Vagina (tissue), 2 donors: ENCODE measurements at places on chromosomes 7 and 10. TPM values are rescaled to one million over a fixed set of nuclear protein-coding genes. Genes with fewer than 3 reads are reported as not detected.

- peaks cover 49% of the 10 kb centered on the region for H3K4me1 ChIP-seq
- no peaks in the 10 kb centered on the region for H3K36me3 ChIP-seq
- H3K27ac ChIP-seq, result peak overlapping the region; percentile 85
- H3K27me3 ChIP-seq, result no peaks in the 10 kb centered on the region
- DNase-seq, result no peak
- H3K4me3 ChIP-seq, result no peak overlapping the region
These were observed 9.3 kb downstream of the CRYGN start for GRCh38 chr7:151430391-151431205.

DNA sequence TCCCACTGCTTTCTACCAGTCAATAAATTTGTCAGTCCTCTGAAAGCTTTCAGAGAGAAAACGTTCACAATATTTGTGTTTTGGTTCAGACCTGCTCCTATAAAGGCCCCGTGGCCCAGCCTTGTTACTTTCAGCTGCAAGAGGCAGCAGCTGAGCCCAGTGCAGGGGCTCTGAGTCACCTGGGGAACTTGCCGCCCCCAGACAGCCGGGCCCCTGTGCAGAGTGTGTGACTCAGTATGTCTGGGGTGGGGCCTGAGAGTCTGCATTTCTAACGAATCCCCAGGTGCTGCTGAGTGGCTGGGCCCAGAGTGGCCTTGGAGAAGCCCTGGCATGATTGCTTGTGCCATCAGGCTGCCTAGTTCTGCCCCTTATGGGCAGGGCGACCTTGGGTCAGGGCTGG, 303.5 kb downstream of the PAXIP1 start:
- no peak for DNase-seq
- H3K36me3 ChIP-seq, result no peaks in the 10 kb centered on the region
- no peak overlapping the region for H3K27ac ChIP-seq

Gene STN1
- total RNA-seq, result 22.3 TPM

Gene NEBL
- total RNA-seq, result 55.2 TPM

DNA sequence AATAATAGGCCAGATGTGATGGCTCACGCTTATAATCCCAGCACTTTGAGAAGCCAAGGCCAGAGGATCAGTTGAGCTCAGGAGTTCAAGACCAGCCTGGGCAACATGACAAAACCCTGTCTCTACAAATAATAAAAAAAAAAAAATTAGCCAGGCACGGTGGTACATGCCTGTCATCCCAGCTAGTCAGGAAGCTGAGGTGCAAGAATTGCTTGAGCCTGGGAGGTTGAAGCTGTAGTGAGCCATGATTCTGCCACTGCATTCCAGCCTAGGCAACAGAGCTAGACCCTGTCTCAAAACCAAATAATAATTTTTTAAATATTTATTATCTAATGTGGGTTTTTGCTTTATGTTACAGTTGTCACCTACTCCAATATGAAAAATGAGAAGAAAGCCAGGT, 178.9 kb downstream of the ADK start:
- no peaks in the 10 kb centered on the region for H3K4me1 ChIP-seq
- no peak overlapping the region for H3K4me3 ChIP-seq
- H3K36me3 ChIP-seq, result no peaks in the 10 kb centered on the region
- H3K27me3 ChIP-seq, result no peaks in the 10 kb centered on the region
- no peak for DNase-seq

Gene PDE1C
- 19.2 TPM for total RNA-seq

Gene PROSER2
- 8.1 TPM for total RNA-seq

- H3K4me1 ChIP-seq, result no peaks in the 10 kb centered on the region
- H3K27ac ChIP-seq, result no peak overlapping the region
- H3K36me3 ChIP-seq, result no peaks in the 10 kb centered on the region
- no peak for DNase-seq
- no peaks in the 10 kb centered on the region for H3K27me3 ChIP-seq
These were observed 578.9 kb downstream of the ZWINT start for GRCh38 chr10:55782181-55782580.

Gene ARHGEF5
- total RNA-seq, result 23.3 TPM

- no peaks in the 10 kb centered on the region for H3K27me3 ChIP-seq
- no peak overlapping the region for H3K4me3 ChIP-seq
- DNase-seq, result no peak
- H3K4me1 ChIP-seq, result no peaks in the 10 kb centered on the region
- no peak overlapping the region for H3K27ac ChIP-seq
These were observed 318.2 kb downstream of the WDR11 start for GRCh38 chr10:121169406-121169805.

- no peaks in the 10 kb centered on the region for H3K27me3 ChIP-seq
- peaks cover 6% of the 10 kb centered on the region for H3K4me1 ChIP-seq
- no peak for DNase-seq
- H3K4me3 ChIP-seq, result no peak overlapping the region
- no peaks in the 10 kb centered on the region for H3K36me3 ChIP-seq
- H3K27ac ChIP-seq, result no peak overlapping the region
These were observed 87.5 kb downstream of the SEPTIN14 start for GRCh38 chr7:55775051-55775420.

- no peaks in the 10 kb centered on the region for H3K27me3 ChIP-seq
- peaks cover 23% of the 10 kb centered on the region for H3K4me1 ChIP-seq
- no peak overlapping the region for H3K4me3 ChIP-seq
- no peaks in the 10 kb centered on the region for H3K36me3 ChIP-seq
- H3K27ac ChIP-seq, result peak overlapping the region; percentile 59
These were observed 76.2 kb downstream of the VIPR2 start for GRCh38 chr7:159068488-159068811.

Gene CDK1
- total RNA-seq, result 10.8 TPM

Gene COL17A1
- 149 TPM for total RNA-seq
